ENCODE measurements at places on chromosomes 7 and 10.
A peak's percentile ranks its signal among the peaks of the same experiment; 100 is the strongest.

DNA sequence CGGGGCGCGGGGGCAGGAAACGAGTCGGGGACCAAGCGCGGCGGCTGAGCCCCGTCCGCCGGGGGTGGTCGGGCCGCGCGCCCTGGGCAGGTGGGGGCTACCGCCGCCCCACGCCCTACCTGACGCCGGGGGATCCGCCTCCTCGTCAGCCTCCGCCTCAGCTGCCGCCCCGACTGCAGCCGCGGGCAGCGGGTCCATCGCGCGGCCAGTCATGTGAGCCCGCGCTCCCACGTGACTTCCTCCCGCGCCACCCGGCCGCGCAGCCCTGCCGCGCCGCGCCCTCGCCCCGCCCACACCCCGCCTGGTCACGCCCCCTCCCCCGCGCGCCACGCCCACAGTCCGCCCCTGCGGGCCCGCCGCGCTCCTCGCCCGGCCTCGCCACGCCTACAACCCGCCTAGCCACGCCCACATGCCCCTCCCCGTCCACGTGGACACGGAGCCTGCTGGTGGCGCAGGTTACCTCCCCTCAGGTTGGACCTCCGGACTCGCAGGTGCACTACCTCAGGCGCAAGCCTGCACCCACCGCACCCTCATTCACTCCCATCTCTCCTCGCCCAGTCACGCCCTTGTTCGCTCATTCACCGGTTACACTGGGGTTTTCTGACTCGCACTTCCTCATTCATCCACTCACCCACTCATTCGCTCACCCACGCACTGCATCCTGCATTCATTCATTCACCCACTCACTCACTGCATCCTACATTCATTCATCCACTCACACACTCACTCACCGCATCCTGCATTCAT lies at the start of gene SNX8:
Gene SNX8, minus strand, starts transcription at position 233 of the 747 bp plus-strand sequence. Its CDS starts 20 bp downstream, at position 213.
- peak; percentile 86 for ATAC-seq

DNA sequence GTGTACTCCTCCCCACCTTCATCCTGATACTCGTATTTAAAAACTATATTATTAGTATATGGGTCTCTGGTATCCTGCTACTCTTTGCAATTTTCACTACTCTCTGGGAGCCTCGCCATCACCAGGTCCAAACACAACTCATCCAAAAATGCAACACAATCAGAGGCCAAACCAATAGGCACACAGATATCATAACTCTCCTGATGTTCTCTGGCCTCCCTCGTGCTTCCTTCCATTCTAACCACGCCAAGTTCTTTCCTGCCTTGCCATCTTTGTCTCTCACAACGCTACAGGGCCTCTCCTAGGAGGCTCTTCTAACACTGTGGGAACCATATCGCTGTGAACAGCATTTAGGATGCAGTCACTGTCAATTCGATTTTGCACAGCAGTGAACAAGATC lies 7.3 kb downstream of the RHEB start:
- no peak for ATAC-seq

- ATAC-seq = no peak
Observed at GRCh38 chr10:114471906-114472876, 67.9 kb upstream of the AFAP1L2 start.

- ATAC-seq = no peak
Observed at GRCh38 chr10:80491251-80492102, 37.4 kb downstream of the TSPAN14 start.

- ATAC-seq = peak; percentile 94
Observed at GRCh38 chr7:106717955-106718871, 57.3 kb upstream of the CCDC71L start.

GRCh38 chr7:138963675-138964074 lies 17.5 kb downstream of the KIAA1549 start:
- no peak for ATAC-seq

GRCh38 chr10:30587522-30588031 lies 42.0 kb downstream of the LYZL2 start:
- ATAC-seq = no peak

GRCh38 chr10:73823391-73823790 lies 12.0 kb upstream of the NDST2 start:
- ATAC-seq = no peak

- no peak for ATAC-seq
Observed at GRCh38 chr10:37478381-37478780, 353.0 kb downstream of the ANKRD30A start.

DNA sequence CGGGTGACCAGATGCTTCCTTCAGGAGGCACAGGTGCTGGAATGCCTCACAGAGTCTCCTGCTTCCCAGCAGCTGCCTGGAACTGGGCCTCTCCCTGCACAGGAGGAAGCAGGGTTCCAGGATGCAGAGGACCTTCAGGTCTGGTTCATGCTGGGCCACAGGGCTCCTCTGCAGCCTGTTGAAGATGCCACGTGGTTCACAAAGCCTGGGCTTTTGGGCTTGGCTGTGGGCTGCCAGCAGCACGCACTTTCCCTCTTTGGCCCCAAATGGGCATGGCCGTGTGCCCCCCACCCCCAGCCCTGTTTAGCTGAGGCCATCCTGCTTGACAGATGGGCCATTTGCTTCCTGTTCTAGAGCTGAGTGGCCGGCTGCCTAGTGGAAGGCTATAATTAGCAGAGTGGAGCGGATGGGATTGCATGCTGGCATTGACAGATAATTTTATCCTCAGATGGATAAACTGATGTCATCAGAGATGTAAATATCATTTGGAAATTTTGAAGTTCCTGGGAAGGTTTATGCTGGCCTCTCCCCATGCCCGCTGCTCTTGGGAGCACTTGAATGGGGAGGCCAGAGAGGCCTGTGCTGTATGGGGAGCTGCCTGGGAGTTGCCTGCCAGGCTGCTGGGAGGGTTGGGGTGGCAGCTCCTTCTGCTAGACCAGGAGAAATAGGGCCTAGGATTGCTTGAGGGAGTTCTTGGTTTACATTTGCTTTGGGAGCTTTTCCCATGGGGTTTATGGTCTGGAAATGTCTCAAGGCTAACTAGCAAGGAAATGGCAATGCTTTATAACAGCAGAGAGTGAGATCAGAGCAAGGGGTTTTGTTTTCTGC lies 28.2 kb downstream of the TSPAN15 start:
- ATAC-seq = peak; percentile 10

- ATAC-seq = no peak
Observed at GRCh38 chr10:7855205-7855604, 36.9 kb downstream of the TAF3 start.

DNA sequence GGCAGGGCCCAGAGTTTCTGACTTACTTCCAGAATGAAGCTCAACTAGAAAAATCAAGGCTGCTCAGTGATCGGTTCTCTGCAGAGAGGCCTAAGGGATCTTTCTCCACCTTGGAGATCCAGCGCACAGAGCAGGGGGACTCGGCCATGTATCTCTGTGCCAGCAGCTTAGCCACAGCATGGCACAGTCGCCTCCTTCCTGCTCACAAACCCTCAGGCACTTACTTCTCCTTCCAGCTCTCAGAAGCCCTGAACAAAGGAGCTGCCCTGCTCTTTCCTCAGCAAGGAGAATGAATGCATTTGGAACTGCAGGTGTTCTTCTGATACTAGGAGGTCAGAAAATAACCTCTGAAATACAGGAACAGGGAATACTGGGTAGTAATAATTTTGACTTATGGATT lies 219.7 kb upstream of the PRSS1 start:
- no peak for ATAC-seq

GRCh38 chr7:94298943-94299342 lies 95.8 kb upstream of the COL1A2 start:
- ATAC-seq = no peak

DNA sequence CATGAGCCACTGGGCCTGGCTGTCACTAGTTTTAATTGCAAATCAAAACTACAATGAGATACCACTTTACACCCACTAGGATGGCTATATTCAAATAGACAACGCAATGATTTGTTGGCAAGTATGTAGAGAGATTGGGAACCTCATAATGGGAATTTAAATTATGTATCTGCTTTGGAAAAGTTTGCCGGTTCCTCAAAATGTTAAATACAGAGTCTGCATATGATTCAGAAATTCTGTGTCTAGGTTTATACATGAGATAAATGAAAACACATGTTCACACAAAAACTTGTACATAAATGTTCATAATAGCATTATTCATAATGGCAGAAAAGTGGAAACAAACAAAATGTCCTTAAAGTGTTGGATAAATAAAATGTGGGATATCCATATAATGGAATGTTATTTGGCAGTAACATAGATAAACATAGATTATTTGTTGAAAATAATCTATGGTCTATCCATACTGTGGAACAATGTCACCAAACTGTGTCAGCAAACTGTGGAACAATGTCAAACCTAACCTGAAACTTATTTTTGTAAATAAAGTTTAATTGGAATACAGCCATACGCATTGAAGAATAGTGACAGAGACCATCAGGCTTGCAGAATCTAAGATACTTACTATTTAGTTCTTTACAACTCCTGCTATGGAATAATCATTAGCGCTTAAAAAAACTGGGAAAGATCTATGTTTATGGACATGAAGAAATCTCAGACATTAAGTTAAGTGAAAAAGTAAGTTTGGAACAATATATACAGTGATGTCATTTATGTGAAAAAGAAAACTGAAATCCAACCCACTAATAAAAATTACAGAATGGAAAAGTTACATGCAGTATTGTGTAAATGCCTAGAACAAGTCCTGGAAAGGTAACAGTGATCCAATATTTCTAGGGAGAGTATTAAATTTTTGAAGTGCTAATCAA lies 70.9 kb downstream of the CCDC7 start:
- no peak for ATAC-seq

- ATAC-seq = no peak
Observed at GRCh38 chr10:60753152-60753551, 25.1 kb upstream of the CDK1 start.

- no peak for ATAC-seq
Observed at GRCh38 chr10:10471758-10472157, 545.9 kb upstream of the CELF2 start.

DNA sequence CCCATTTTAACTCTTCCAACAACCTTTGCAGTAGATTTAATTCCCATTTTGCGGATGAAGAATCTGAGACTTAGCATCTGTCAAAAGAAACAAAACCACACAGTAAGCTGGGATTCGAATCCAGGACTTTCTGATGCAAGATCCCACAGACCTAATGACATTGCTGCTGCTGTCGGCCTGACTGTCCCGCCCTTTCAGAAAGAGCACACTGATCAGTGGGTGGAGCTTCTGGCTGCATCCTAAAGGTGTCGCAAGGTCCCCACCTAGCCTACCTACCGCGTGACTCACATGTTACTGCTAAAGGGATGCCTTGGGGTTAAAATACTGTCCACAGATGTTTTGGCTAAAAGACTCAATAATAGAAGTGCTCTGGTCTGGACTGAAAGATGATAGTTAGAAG lies 134.7 kb downstream of the EMX2 start:
- no peak for ATAC-seq

DNA sequence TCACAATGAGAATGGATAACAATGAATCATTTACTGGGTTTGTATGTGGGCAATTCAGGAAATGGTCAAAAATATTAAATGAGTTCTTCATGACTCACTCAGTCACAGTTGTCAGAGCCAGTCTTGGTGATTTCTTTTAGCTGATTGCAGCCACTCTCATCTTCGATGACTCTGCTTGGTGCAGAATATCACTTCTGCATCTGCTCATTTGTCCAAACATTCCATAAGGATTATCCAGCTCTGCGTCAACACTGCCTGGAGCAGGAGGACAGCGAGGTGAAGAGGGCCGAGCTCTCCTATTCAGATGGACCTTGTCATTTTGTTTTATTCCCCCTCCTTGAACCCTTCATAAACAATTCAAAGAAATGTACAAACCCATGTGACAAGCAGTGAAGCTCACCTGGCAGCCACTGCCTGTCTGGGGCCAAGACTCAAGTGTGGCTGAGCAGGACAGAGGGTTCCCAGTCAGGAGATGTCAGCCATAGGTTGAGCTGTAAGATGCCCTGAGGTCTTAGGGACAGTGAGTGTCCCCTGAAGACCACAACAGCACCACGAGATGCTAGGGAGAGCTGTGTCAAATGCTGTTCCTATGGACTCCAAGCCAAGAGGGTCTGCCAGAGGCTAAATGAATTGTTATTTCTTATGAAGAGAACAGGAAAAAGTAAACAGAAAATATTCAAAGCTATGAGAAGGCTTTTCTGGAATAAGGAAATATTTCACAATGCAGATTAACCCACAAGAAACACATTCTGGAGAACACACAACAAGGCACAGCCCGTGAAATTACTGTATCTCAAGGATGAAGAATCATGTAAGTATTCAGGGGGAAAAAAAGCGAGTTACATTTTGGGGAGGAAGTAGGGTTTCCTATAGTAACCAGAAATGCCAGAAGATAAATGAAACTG lies 33.1 kb upstream of the EGFR start:
- ATAC-seq = peak; percentile 97

- ATAC-seq = no peak
Observed at GRCh38 chr7:12923971-12924370, 236.5 kb downstream of the ARL4A start.

GRCh38 chr7:98235901-98236300 lies 16.1 kb downstream of the TECPR1 start:
- no peak for ATAC-seq

DNA sequence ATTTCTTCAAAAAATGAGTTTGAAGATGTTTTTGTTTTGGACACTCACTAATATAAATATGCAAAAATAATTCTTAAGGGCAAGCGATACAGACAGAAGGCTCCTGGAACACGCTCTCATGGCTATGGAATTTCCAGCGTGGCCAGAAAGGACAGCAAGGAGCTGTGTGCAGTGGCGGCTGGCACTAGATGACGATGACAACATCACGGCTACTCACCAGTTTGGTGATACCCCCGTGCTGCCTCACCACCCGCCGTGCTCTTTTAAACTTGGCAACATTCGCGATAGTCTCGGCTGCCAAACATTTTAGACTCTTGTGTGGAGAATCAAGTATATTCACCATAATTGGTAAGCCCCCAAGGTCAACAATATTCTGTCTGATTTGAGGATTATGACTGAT lies 54.9 kb downstream of the ODAD2 start:
- ATAC-seq = no peak

- ATAC-seq = peak; percentile 53
Observed at GRCh38 chr7:44922351-44922694, 37.0 kb upstream of the PURB start.

DNA sequence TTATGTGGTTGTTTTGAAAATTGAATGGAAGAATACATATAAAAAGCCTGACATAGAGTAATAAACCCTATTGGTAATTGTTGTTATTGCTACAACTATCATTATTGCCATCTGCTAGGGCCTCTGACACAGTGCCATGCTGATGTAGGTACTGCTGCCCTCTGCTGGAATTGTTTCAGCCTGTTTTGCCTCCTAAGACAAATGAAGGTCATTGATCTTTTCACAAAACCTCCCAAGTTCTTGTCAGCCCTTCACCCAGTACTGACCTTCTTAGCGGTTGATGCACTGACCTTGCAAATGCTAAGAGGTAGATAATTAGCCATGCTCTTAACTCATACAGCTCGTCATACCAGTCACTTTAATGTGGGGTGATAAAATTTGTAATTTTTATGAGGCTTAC lies 975.2 kb downstream of the SORCS1 start:
- no peak for ATAC-seq

Data from SK-N-SH treated with all-trans-retinoic acid at 6 μM for 48 hours (cell line).